ENCODE measurements at places on chromosomes 12 and 14.

- DNase-seq = no peak
These were observed 118.6 kb upstream of the SYT1 start for GRCh38 chr12:78746001-78746400.

DNA sequence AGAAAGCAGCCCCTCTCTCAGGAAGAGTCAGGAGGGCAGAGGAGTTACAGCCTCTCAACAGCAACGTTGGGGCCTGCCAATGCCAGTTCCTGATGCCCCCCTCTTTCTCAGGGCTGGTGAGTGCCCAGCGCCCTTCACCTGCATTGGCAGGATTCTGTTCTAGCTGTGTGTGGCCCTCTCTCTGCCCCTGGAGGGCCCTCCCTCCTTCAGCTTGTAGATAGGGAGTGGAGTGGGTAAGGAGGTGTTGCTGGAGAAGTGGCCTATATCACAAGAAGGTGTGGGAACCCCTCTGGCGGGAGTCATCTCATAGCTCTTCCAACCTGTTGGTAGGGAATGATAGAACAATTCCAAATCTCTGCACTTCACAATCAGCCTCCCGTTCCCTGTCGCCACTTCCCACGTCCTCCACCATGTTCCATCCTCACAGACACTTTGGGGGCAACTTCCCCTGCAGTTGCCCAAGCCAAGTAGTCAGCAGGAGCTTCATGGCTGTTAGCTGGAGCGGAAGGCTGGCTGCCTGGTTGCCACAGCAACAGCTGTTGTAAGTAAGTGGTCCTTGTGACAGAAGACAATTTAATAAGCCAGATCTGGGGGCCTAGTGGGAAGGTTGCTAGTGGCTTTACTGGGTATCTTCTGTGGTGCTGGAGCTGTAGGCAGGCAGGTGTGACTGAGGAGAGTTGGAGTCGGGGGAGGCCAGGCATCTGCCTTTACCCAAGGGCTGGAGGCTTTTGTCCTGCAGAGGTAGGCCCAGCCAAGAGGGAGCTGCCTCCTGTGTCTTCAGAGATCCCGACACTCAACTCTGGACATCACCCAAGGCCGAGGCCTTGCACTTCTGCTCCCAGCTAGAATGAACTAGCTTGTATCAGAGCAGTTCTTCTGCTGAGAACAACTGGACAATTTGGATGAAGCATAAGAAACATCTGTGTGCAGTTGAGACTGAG, 38.4 kb downstream of the GALNT16 start:
- no peak for DNase-seq

GRCh38 chr14:59236195-59236594, 47.7 kb downstream of the DAAM1 start:
- DNase-seq = no peak

DNA sequence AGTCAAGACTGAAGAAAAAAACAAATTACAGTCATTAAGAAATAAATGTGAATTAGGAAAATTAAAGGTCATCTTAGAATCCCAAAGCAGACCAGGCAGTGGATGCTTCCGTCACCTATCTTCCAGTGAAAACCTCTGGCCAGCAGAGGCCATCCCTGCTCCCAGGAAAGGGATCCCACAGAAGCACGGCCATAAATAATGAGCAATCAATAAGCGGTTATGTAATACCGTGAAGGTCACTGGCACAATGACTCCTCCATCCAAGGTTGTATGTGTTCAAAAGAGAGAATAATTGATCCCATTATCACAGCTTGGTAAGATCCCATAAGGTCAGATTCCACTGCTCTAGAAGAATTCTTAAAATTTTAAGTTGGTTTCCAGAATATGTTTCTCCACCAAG, 85.7 kb downstream of the PPP2R5E start:
- no peak for DNase-seq

GRCh38 chr12:52082026-52082668, 2.6 kb downstream of the SMIM41 start:
- peak; percentile 60 for DNase-seq

- no peak for DNase-seq
These were observed 11.5 kb upstream of the POC1B start for GRCh38 chr12:89537389-89537788.

DNA sequence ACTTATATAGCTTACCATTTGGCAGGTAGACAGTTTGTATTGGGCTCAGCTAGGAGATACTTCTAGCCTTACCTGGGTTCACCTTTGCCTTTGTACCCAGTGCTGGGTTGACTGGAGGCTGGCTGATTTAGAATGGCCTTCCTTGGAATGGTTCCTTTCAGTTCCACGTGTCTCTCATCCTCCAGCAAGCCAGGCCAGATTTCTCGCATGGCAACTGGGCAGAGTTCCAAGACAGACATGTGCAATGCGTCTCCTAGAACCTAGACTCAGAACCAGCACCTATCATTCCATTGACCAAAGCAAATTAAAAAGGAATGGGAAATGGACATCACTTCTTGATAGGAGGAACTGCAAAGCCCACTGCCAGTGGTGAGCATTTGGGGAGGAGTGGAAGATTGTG, 79.1 kb upstream of the BDKRB2 start:
- DNase-seq = no peak

- peak; percentile 16 for DNase-seq
These were observed 260.8 kb downstream of the RASSF9 start for GRCh38 chr12:85575120-85576096.

GRCh38 chr12:85872497-85873091, 1.5 kb upstream of the NTS start:
- peak; percentile 6 for DNase-seq

DNA sequence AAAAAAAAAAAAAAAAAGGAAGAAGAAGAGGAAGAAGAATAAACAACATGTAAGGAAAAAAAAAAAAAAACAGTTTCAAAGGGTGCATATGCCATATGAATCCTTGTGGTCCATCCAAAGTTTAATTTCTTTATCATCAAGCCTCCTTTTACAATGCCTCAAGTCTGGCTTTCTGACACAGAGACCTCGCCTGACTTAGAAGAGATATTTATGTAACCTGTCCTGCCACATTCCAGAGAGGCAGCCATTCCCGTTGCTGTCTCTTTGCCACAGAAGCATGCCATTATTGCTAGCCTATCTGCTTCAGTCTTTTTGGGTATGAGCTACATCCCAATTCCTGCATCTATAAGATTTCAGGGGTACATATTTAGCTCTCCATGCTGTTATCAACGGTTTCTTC, 596.7 kb upstream of the ATP2B1 start:
- no peak for DNase-seq

DNA sequence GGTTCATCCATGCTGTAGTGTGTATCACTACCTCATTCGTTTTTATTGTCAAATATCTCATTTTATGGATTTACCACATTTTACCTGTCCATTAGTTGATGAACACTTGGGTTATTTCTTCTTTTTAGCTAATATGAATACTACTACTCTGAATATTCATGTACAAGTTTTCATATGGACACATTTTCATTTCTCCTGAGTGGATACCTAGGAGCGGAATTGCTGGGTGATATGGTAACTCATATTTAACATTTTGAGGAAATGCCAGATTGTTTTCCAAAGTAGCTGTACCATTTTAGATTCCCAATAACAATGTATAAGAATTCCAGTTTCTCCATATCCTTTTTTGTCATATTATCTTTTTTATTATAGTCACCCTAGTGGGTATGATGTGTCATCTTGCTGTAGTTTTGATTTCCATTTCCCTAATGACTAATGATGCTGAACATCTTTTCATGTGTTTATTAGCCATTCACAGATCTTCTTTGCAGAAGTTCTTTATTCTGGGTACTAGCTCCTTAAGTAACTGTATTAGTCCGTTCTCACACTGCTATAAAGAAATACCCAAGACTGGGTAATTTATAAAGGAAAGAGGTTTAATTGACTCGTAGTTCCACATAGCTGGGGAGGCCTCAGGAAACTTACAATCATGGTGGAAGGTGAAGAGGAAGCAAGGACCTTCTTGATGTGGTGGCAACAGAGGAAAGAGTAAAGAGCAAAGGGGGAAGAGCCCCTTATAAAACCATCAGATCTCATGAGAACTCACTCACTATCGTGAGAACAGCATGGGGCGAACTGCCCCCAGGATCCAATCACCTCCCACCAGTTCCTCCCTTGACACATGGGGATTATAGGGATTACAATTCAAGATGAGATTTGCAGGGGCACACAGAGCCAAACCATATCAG, 11.9 kb downstream of the NRDE2 start:
- no peak for DNase-seq

GRCh38 chr14:61188978-61189808, 91.9 kb downstream of the TMEM30B start:
- peak; percentile 78 for DNase-seq

GRCh38 chr14:89947344-89947743, 7.2 kb downstream of the EFCAB11 start:
- DNase-seq = no peak

- no peak for DNase-seq
These were observed 16.9 kb downstream of the CDKN1B start for GRCh38 chr12:12734054-12734453.

- no peak for DNase-seq
These were observed 35.8 kb downstream of the OTX2 start for GRCh38 chr14:56774503-56774902.

GRCh38 chr12:3790642-3791041, 37.7 kb upstream of the CRACR2A start:
- DNase-seq = no peak

GRCh38 chr14:65101631-65102440, 481 bp downstream of the MAX start:
- no peak for DNase-seq

- DNase-seq = no peak
These were observed 32.2 kb downstream of the DIP2B start for GRCh38 chr12:50536831-50537537.

- no peak for DNase-seq
These were observed 86.4 kb upstream of the RPH3A start for GRCh38 chr12:112705037-112705632.

- DNase-seq = no peak
These were observed 267.3 kb downstream of the AKAP6 start for GRCh38 chr14:32596390-32596789.

Measured in AG08396 (cell line).